Kidney tubule cell (primary cell): ENCODE measurements at places on chromosomes 5 and 9.

DNA sequence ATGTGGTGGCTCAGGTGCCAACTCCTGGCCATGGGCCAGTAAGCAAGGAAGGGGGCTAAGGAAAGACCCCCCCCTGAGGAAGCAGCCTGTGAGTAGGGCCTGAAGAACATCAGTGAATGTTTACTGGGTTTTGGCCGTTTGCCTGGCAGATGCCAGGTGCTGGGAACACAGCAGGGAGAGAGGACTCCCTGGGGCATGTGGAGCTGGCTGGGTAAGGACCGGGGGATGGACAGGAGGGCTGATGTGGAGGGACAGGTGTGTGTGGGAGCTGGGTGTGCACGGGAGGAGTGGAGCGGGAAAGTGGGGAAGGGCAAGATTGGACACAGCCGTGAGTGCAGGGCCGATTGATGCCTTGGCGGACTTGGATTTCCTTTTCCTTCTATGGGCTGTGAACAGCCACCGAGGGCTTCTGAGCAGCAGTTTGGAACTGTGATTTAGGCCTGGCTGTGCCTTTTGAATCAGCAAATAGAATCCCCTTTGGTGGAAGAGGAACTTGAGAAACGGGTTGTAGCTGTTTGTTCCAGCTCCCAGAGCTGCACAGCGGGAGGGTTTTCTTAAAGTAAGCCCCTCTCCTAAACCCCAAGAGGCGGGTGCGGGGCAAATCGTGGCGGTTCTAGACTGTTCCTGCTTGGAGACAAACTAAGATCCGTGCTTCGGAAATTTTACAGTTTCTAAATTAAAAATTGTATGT is 3.1 kb downstream of the HMCN2 start:
- DNase-seq = no peak

DNA sequence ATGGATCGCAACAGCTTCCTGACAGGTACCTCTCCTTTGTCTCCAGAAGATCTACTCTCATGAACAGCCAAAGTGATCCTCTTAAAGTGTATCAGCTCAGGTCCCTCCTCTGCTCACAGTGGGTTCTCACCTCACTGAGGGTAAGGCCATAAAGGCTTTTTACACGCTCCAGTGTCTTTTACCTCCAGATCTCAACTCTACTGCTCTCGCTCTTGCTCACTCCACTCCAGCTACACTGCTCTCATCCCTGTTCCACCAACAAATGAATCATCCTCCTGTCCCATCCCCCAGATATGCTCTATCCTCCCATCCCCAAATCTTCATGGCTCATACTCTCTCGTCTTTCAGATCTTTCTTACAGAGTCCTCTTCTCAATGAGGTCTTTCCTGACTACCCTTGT is 248.6 kb upstream of the EFNA5 start:
- no peak for DNase-seq

DNA sequence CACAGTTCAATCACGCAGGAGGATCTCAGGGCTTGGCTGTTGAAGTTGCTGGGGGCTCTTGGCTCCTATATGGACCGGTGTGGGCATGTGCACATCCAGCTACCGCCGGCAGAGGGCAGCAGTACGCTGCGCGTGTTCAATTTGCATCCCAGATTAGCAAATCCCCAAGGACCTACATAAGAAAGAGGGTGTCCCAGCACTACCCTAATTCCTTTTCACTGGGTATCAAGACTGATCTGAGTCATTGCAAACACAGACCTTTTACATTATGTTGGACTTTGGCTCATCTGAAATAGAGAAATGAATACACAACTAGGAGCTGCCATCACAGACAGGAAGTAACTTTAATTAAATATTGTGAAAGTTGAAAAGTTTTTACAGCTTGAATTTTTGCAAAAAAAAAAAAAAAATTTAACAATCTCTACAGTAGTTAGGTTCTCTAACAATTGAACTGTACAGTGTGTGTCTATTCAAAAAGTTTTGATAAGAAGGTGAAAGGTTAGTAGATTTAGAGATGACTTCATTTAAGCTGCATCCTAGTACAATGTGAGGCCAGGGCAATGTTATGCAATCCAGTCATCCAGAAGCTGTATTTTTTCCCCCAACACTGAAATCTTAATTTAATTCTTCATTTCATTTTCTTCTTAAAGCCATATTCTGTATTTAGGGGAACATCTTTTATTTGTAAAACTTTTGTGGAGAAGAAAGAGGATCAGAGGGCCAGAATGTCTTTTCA is 404.0 kb downstream of the EBF1 start:
- DNase-seq = peak; percentile 64

DNA sequence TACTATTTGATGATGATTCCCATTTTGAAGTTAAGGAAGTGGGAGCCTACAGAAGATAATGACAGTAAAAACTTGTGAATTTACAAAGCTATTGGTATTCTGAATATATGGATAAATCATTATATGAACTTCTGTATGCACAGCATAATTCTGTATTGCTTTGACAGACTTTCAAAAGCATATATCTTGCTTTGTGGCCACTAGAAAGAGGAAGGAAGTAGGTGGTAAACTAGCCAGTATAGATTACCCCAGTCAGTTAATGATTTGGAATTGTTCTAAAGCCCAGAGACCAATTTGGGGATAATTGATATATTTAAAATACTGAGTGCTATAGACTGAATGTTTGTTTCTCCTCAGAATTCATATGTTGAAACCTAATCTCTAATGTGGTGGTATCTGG is 53.0 kb downstream of the NR2F1 start:
- DNase-seq = no peak

DNA sequence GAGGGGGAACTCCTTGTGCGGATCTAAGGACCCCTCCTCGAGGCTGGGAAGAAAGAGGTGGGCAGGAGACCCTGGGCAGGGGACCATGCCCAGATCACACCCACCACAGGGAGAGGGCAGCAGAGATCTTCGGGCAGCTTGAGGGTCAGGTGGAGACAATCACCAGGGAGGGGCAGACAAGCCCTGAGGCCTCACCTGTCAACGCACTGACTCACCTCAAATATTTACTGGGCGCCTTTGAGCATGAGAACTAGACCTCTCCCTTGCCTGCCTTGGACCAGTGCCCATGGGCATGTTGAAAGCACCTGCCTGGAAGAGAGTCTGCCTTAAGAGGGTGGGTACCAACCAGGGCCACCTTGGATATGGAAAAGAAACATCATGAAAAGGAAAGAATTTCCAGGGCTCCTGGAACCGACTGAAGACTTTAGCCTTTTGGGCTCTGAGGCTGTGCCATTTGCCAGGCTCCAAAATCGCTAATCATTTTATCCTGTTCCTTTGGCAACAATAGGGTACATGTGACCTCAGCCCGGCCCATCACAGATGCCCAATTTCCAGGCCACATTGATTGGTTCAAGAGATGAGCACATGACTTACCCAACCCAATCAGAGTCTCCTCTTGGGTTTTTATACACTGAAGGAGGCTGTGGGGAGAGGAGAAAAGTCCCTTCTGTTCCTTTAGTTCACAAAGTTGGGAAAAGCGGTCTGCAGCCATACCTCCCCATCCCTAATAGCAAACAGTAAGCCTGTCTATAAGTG is 10.4 kb upstream of the SPINK4 start:
- peak; percentile 88 for DNase-seq

GRCh38 chr9:115910959-115911358 is 242.6 kb upstream of the PAPPA start:
- no peak for DNase-seq

GRCh38 chr9:120386390-120387131 is 193.4 kb downstream of the CDK5RAP2 start:
- no peak for DNase-seq

DNA sequence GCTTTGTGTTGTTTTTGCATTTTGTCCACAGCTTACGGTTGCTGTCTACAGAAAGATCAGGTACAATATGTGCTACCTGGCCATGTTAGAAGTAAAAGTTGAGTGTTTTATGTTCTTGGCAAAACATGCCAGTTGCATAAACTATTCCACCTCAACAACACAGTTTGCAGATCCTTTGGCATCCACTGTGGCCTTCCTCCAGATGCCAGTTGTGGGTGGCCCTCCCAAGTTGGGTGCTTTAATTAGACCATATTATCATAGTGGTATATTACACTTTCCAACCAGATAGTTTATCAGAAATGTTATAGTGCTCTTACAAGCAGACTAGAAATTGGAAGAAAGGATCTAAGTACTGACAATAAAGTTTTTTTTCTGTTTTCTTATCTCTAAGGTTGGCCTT is 386.9 kb upstream of the KCNN2 start:
- no peak for DNase-seq
